Amniotic epithelial cell (primary cell): ENCODE measurements at places on chromosomes 4 and X.
A peak's percentile ranks its signal among the peaks of the same experiment; 100 is the strongest.

DNA sequence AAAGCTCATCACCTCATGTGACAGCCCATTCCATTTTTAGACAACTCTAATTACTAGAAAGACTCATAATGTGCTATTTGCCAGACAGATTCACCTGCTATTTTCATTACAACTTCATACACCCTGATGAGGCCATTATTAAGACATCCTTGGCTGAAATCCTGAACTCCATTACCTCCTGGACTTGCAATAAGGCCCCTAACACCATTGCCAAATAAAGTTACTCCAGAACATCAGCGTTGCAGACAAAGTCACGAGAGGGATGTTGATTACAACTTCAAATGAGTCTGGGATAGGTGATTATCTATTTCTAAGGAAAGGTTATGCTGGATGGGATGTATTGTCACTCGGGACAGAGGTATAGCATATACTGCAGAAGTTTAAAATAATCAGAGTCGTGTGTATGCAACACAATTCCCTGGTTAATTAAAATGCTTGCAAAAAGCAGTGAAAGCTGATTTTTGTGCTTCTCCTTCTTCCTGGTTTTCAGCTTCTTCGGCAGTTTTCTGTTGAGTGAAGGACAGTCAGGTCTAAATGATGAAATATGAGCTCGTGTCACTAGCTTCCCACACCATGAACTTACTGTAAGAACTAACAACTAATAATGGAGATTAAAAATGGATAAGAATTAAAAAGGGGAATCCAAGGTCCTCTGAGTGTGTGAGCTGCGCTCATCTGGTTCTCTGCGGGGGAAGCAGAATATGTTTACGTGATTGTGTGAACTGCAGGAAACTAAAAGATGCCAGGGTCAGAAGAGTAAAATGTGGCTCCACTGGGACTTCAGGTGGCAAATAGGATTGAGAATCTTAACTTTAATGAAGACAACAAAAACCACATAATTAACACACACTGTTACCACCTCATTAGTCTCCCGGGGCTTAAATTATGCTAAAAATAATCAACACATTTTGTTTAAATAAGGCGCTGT, 17.6 kb upstream of the SOD3 start:
- DNase-seq = no peak

- DNase-seq = peak; percentile 55
Observed at GRCh38 chr4:169024762-169025161, 14.7 kb upstream of the CBR4 start.

GRCh38 chr4:93319041-93319440, 509.5 kb upstream of the ATOH1 start:
- DNase-seq = no peak

DNA sequence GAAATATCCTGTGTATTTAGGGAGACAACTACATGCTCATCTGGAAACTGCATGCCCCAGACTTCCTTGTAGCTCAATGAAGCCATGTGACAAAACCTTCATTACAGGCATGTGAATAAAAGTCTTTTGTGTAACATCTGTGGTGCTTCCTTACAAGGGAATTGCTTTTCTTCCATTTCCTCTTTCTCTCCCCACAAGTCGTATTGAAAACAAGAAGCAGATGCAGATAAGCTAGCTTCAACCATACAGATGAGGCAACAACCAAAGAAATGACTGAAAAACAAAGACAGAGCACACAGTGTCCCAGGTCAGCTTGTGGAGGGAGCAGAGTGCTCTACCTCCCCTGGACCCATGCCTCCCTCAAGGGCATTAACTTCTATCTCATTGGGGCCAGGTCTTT, 115.8 kb upstream of the INPP4B start:
- no peak for DNase-seq

- no peak for DNase-seq
Observed at GRCh38 chrX:47771473-47771872, 65.2 kb upstream of the ZNF81 start.

DNA sequence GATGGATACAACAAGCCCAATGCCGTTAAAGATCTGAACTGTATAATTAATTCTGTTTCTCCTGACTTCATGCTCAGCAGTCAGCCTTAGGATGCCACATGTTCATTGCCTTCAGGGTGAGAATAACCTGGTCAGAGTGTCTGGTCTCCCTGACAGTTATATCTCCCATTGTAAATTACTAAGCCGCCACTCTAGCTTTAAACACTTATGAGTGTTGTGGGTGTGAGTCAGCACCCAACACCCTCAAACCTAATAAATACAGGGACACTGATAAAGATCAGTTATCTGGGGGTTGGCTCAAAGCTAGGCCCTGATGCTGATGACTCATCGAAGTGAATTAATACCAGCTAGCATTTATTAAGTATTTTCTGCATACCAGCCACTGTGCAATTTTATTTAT, 64.9 kb upstream of the DYNLT3 start:
- peak; percentile 50 for DNase-seq

- DNase-seq = peak; percentile 75
Observed at GRCh38 chr4:39975488-39976089, 2.1 kb downstream of the PDS5A start.

- DNase-seq = no peak
Observed at GRCh38 chr4:76620723-76621468, 185.9 kb downstream of the SHROOM3 start.

DNA sequence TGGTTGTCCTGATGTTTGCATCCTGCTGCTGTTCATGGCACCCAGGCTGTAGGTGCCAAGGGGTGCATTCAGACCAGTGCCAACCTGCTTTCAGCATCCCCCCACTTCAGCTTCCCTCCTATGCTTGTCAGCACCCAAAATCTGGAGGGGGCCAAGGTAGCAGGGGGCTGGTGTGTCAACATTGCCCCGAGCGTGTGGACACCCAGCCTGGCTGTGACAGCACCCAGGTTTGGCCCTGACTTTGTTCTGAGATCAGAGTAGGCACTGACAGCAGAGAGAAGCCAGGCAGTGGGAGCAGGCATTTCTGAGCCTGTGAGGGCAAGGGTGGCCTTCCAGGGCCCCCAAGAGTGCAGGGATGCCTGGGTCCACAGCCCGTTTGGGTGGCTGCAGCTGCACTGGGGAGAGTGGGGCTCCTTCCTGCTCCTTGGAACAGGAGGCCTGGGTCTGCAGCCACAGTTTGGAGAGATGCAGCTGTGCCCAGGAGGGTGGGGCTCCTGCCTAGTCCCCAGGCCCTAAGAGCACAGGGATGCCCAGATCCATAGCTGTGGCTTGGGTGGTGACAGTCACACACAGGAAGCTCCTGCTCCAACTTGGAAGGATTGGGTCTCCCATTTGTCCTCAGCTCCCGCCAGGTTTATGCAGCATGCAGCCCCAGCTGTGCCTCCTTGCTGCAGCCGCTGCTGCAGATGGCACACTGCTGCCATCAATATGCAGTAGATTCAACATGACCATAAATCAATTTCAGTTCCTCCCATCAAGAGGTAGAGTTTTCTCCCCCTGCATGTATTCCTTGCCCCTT, 12.3 kb upstream of the PPM1K start:
- no peak for DNase-seq

DNA sequence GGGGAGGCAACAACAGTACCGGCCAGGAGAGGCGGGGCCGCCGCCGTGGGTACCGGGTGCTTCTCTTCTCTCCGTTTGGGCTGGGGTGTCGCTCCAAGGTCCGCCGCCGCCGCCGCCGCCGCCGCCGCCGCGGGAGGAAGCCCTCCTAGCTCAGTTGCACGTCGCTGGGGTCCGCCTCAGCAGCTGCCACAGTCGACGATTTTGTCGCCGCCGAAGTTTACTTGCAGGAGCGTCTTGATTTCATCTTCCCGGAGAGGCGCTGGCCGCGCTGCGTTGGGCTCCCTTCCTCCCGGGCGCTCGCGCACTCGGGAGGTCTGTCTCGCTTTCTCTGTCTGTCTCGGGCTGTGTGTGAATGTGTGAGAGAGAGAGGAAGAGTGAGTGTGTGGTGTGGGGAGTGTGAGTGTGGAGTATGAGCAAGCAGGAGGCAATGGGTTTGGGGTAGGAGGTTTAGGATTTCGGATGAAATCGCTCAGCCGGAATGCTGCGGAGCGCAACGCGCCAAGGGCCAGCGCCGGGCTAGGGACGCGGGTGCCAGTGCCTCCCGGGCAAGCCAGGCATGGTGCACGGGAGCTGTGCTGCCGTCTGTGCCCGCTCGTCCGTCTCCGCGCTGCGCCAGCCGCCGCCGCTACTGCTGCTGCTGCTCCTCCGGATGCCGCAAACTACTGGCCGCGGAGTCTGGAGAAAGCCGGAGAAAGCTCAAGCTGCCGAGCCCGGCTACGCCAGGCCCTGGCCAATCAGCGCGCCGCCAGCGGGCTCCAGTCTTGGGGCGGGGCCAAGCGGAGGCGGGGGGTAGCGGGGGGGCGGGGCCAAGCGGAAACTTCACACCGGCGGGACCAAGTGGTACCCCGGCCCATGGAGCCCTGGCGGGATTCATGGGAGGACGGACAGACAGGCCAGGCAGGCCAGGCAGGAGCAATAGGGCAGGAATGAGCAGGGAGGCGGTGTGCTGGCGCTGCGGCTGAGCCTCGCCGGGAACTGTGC, at the start of gene PCDH19:
Gene PCDH19 (minus strand): TSS at position 664 of the 981 bp plus-strand sequence. CDS start 1,676 bp downstream, outside the sequence.
- peak; percentile 15 for DNase-seq

DNA sequence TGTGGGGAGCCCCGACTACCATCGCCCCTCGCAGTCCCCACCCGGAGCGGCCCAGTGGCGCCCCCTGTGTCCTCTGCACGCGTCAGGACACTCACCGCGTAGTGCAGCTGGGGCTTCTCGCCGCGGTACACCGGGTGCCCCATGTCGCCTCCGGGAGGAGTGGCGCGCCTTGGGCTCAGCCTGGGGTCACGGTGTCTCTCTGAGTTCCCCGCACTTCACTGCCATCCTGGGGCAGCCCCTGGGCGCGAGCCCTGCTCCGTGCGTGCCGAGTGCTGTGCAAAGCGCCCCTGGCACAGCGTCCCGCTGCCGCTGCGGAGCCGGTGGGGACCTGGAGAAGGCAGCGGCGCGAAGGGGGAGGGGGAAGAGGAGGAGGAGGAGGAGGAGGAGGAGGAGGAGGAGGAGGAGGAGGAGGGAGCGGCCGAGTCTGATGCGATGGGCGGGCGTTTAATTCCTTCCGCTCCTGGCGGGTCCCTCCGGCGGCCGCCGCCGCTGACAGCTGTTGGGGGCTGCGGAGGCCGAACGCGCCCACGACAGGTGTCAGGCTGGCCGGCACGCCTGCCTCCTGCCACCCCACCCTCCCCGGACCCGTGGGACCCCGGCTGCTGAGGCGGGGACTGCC, 134.3 kb downstream of the AMELX start:
- DNase-seq = no peak

DNA sequence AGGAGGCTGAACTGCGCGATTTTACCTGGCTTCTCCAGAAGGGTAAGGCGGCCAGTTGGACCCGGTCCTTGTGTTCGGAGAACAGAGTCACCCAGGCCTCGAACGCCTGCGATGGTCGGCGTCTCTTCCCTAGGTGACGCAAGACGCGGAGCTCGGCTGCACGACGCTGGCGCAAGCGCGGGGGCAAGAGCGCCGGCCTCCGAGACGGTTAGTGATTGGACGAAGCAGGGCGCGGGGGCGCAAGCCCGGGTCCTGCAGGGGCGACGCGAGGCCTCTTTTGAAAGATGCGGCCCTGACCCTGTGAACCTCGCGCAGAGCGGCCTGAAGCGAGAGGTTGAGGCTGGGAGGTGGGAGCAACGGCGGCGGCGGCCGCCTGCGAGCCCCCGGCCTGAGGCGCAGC, 428 bp downstream of the ADAD1 start:
- DNase-seq = no peak

- DNase-seq = no peak
Observed at GRCh38 chr4:160316036-160316435, 1213.2 kb downstream of the RAPGEF2 start.

- DNase-seq = no peak
Observed at GRCh38 chrX:124030520-124030919, 69.0 kb downstream of the STAG2 start.

GRCh38 chr4:127844601-127845116, 36.0 kb upstream of the PLK4 start:
- peak; percentile 84 for DNase-seq

DNA sequence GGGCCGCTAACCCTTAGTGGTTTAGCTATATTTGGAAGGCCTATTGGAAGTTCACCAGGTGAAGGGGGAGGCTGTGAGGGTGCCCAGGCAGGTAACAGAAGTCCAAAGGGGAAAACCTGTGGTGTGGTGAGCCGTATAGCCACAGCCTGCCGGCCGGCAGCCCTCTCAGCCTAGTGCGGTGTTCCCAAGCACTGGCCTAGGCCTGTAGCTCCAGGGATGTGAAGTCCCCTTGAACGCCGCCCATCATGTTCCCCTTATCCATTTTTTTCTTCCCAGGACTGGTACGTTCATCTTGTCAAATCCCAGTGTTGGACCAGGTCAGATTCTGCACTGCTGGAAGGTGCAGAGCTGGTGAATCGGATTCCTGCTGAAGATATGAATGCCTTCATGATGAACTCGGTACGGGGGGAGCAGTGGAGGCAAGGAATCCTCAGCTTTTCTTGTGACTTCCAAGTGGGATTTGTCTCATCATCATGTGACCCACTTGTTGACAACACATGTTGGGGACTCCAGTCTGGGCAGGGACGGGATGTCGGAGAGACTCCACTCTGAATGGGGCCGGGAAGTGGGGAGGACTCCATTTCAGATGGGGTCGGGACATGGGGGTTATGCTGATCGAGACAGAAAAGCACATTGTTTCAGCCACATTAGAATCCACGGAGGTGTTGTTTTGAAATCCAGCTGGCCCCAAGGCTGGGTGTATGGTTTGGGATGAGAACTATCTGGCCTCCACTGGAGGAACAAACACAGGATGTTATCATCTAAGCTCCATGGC, 39.2 kb upstream of the MSANTD1 start:
- DNase-seq = no peak
